ENCODE measurements at places on chromosomes 2 and 18.

DNA sequence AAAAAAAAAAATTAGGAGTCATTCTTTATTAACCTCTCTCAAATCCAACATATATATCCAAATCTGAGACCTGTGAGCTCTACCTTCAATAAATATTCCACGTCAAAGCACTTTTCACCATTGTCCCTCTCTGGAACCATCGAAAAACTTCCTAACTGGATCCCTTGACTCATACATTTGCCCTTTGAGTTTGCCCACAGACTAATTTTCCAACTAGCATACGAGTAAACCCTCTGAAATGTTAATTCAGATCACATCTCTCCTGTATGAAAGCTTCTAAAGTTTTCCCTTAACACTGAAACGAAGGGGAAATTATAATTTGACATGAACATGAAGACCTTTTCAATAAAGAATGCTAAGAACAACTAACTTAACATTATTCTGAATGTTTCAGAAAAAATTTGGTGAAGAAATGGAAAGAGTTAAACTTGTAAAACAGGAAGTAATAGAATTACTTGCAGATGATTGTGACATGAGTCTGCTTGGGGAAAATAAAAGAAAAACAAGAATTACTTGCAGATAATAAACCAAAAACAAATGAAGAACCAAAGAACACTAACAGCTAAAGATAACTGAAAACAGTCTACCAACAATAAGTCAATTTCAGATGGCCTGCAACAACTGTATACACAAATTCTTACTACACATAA lies 110.6 kb downstream of the C2orf74 start:
- DNase-seq: no peak

DNA sequence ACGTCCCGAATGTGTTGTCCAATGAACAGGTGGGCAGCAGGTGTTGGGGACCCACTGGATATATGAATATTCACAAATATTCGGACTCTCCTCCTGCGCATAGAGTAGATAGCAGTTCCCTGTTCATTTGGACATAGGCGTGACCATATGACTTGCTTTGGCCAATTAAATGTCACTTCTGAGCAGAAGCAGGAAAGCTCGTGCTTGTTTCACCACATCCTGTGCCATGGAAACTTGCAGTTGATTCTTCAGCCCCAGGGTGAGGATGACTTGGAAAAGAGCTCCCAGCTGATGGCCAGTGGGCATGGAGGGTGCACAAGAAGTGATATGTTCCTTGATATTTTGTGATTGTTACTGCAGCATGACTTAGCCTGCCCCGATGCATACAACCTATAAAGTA lies 52.6 kb downstream of the PTPRM start:
- DNase-seq: no peak

DNA sequence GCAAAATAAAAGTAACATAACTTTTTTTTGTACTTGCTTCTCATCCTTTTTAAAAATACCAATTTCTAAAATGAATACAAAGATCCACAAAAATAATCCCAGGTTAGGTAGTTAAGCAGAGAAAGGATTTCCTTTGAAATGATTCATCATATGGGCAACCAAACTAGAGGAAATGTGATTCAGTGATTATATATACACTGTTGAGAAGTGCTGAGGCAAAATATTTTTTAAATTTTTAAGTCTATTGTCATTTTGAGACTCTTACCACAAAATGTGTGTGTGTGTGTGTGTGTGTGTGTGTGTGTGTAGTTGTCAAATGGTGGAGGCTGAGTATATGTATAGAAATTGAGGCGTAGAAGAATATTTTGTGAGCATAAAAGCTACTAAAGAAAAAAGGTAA lies 1075.3 kb downstream of the LRP1B start:
- no peak for DNase-seq

- no peak for DNase-seq
Measured at GRCh38 chr2:18611184-18611583, 21.8 kb upstream of the NT5C1B start.

- DNase-seq: peak; percentile 19
Measured at GRCh38 chr2:168801961-168802858, at the start of gene NOSTRIN. Gene NOSTRIN (plus strand): TSS chr2:168802637. CDS start chr2:168802647, 10 bp downstream.

DNA sequence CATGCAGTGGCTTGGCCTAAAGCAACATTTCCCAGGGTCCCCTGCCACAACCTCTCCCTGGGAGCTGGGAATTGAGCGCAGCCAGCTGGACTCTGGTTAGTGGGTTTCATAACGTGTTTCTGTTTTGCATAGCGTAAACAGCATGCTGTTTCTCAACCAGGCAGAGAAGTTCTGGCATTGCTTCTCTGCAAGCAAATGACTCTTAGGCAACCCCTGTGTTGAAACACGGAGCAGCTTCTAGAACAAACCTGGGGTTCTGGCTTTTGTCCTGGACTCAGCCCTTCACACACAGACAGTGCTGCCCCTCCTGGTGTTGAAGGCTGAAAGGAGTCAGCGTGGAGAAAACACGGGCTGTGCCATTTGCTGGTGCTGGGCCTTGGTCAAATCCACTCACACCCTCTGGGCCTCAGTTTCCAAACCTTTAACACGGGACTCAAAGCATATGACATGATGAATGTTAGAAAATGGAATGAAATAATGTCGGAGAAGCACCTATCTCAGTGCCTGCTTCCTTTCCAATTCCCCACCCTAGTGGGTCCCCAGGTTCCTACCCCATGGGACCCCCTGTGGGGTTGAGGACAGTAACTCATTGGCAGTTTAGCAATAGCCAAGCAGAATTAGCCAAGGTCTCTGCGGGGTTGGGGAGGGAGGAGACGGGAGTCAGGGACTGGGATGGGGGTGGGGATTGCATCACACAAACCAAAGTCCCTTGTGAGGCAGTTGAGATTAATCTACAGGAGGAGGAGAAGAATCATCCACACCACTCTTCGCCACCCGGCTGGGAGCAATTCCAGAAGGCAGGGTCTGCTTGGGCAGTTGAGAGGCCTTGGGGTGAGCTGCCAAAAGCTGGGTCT lies 30.2 kb upstream of the IL1R2 start:
- peak; percentile 94 for DNase-seq

DNA sequence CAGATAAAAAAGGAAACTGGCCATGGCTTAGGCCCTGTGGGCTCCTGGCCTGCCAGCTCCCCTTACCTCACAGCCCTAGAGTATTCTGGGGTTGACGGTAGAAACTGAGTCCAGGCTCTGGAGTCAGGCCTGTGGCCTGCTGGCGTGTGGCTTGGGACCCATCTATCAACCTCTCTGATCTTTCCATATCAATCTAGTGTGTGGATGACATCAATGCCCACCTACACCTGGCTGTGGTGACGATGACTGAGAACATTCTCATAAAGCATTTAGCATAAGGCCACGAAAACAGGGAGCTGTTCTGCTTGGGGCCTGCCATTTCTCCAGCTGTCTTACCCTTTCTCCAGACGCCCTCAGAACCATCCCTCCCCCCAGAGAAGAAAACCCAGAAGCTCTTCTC lies 17.9 kb downstream of the PCARE start:
- DNase-seq: no peak

DNA sequence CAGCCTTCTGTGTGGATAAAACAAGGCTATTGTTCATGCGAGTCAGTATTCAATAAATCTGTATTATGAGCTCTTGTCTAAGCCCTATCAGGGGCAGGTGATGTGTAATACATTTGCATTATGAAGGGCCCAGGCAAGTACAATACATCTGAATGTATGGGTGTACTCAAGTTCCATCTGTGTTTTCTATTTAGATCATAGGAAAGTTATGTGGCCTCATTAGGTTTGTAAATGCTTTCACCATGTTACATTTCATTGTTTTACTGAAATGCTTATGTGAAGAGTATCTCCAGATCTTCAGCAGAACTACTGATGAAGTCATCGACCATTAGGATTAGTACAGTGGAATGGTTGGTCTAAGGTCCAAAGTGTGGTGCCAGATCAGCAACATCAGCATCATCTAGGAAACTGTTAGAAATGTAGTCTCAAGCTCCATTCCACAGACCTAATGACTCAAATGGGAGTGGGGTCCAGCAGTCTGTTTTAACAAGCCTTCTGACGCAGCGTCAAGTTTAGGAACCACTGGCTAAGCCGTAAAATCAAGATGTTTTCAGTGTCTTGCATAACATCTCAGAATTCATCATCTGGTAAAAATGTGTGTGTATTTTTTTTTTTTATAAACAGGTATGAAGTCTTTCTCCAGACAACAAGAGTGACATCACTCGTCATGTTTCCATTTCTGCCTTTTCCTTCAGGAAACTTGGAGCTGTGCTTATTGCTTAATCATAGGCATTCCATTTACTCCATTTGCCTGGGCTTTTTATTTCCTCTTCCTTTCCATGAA lies 80.5 kb downstream of the LYPD6 start:
- DNase-seq: no peak

- DNase-seq: no peak
Measured at GRCh38 chr2:70069049-70069448, 18.2 kb upstream of the PCBP1 start.

GRCh38 chr2:72780477-72780876 lies 45.4 kb downstream of the EXOC6B start:
- DNase-seq: no peak

GRCh38 chr18:10153924-10154752 lies 240.3 kb downstream of the VAPA start:
- DNase-seq: no peak

DNA sequence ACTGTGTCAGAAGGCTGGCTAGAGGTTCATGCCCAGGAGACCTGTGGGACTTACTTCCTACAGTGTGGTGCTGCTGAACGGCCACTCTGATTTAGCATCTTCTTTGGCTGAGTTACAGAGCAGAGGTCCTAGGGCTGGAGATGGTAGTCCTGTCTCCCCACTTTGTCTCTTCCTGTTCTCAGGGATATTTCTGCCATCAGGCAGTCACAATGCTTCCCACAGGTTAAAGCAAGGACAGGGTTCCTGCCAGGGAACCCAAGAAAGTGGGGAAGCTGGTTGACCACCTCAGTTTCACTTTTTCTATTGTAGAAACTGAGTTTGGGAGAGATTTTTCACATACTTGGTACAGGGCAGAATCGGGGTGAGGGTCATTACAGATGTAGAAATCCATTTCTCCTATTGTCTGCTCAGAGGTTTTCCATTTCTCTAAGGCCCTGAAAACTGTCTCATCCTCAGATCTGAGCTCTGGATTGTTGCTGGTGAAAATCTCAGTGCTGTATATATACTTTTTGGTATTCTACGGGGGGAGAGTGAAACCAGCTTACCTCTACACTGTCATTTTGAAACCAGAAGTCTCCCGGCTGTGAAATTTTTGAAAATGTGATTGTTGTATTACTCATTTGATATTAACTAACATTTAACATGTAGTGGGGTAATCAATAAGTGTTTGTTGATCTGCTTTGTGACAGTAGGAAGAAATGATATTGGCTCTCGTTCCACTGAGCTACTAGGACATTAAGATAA lies 37.0 kb upstream of the MEP1B start:
- no peak for DNase-seq

- DNase-seq: no peak
Measured at GRCh38 chr18:79818631-79819030, 20.9 kb downstream of the KCNG2 start.

- DNase-seq: no peak
Measured at GRCh38 chr2:38105922-38106321, 30.0 kb upstream of the CYP1B1 start.

DNA sequence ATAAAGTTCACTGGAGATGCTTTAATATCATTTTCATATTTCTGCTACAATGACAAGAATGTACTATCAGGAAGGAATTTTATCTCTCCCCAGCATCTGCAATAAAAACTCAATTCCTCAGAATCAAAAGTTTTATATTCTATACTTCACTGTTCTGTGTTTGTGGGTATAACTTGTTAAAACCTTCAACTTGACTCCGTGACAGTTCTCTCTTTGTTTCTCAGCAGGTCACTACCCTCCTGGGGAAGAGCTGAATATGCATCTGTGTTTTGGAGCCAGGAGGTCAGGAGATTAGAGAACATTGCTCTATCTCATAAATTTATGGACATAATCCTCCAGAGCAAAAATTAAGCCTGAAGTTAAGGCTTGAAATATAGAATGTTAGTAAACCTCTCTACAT lies 411.4 kb downstream of the TRIB2 start:
- DNase-seq: no peak
